ENCODE measurements at places on chromosomes 2 and 18.

- no peak for DNase-seq
Measured at GRCh38 chr2:234804704-234805103, 147.1 kb upstream of the SH3BP4 start.

DNA sequence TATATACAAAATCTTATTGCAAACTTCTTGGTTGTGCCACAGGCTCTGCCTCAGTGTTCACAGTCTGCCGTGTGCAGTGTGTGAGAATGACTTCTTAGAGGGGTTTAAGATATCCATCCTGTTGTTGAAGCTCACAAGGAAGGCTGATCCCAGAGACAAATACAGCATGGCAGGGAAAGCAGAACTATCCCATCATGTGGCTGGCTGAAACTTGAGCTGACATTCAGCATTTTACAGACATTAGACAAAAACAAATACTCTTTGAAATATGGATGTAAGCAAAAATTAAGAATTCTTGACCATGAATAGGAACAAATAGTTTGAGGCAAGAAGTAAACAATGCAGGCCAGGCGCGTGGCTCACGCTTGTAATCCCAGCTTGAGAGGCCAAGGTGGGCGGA is 12.9 kb upstream of the PUM2 start:
- no peak for DNase-seq

DNA sequence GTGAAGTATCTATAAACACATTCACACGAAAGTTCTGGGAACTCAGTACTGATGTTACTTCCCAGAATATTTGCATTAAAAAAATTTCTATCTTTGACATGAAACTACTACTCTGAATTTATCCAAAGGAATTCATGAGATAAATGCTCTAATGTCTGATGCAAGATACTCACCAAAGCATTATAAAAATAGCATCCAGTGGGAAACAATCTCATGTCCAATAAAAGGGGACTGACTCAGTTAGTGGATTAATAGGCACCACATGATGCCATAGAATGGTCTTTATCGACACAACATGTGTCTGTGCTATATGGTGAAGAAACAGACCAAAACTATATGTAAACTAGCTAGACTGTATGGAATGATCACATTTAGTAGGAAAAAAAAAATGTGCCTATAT is 33.9 kb downstream of the LAMA3 start:
- no peak for DNase-seq

GRCh38 chr2:215466097-215466909 is 30.4 kb upstream of the FN1 start:
- DNase-seq, result no peak

DNA sequence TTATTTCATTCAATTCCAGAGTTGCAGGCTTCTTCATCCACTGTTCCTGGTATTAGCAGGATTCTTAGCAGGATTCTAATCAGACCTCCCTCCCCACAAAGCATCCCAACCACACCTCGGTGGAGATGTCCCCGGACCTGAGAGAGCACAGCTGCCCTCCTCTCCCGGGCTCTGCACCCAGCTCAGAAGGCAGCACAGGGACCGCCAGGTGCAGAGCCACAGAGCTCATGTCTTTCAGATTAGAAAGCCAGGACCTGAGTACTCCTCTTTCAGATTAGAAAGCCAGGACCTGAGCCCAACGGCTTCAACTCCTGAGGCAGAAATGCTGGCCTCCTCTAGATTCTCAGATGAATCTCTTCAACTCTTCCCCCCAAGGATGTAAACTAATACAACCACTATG is 152.3 kb downstream of the MYO5B start:
- no peak for DNase-seq

DNA sequence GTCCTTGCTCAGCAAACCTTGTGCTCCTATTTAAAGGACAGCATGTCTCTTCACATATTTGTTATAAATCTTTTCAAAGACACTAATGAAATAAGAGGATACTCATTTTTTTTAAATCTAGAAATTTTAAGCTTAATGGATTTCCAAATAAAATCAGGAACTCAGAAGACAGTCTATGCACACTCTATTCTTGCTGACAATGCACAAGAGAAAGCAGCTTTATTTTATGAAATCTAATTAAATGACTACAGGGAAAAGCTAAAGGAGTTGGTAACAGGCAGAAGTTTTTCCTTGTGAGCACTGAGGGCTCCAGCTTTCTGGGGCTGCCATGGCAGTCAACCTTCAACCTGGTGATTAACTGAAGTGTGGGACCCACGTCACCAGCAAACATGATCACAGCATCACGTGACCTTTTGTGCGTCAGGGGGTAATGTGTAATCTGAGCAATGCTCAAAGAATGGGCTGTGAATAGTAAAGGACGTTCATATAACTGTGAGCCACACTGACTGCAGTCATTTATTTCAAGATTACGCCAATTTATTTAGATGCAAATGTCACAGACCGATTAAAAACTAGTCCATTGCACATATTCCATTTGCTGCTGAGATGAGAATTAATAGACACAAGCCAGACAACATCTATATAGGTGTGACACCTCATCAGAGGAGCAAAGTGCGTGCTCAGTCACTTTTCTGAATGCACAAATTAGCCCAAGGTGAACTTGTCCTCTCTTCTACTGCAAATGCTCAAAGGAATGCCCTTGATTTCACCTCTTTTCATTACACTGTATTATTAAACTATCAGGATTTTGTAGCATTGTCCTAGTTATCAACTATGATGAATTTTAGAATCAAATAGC is 11.6 kb upstream of the DNER start:
- DNase-seq, result no peak

DNA sequence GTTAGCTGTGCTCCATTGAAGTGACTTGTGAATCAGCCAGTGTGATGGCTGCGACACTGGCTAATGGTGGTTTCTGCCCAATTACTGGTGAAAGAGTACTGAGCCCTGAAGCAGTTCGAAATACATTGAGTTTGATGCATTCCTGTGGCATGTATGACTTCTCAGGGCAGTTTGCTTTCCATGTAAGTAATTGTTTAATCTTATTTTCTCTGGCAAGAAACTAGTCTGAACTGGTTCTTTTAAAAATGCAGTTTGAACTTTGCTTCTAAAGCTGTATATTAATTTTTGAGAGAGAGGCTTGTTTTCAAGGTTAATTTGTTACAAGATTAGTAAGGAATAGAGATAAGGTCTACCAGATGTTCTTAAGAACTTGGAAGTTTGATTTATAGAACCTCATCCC is 46.7 kb downstream of the GLS start:
- no peak for DNase-seq

All from NCI-H187 (cell line).